ENCODE measurements at places on chromosomes 16 and 17. TPM values are rescaled to one million over a fixed set of nuclear protein-coding genes. Genes with fewer than 3 reads are reported as not detected.

EVPLL gene
- total RNA-seq: 0.22 TPM

GRCh38 chr17:13073018-13073417, 55.2 kb upstream of the ELAC2 start:
- no peak for DNase-seq

TERF2IP gene
- 46.3 TPM for total RNA-seq

DNA sequence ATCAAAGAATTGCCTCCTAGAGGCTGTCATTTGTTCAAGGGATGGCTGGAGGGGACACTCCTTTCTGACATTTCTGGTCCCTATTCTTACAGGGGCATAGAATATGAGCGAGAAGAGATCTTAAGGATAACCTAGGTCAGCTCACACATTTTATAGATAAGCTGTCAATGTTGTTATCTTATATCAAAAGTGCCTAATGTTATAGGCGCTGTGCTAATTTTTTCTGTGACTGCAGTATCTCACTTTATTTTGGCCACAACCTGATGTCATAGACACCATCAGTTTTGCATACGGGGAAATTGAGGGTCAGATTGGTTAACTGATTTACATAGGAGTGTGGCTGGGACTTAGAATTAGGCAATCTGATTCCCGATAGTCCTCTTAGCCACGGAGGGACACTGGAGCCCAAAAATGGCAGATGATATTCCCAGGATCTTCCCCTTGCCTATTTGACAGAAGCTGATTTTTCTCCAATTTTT, 1.2 kb downstream of the CPD start:
- no peak for DNase-seq

FAM20A gene
- total RNA-seq: 25.6 TPM

TLCD2 gene
- total RNA-seq: 30.1 TPM

Measured in mesenteric fat pad (tissue), 1 donor.